ENCODE measurements at places on chromosomes 16 and 17.

DNA sequence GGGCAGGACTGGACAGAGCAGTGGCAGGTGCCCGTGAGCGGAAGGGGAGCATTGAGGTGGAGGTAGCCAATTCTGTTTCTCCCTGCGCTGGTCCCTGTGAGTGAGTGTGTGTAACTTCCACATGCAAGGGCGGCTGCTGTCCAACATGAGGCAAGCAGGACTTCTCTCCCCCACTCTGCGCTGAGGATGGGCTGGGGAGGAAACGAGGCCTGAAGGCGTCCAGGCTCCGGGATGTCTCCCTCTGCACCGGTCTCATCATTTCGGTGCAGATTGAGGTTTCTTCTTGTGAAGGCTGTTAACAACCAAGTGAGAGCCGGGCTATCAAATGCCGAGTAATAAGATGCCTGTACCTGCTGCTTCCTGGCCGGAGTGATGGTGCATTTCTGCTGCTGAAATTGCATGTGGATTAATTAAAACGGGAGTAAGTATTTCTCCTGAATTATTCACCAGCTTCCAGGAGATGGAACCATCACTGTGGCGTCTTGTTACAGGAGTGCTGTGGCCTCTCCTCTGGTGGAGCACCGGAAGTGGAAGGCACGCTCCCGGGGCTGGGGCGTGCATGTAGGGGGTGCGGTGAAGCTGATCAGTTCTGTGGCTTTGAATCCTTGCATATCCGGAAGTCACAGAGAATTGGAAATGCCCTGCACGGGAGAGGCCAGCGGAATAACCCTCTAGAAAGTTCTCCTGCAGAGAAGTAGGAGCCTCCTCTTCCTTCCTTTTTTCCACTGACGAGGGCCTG, 41.7 kb upstream of the MGAT5B start:
- no peak for DNase-seq

GRCh38 chr16:4176906-4177417, 60.7 kb upstream of the ADCY9 start:
- DNase-seq: no peak

- DNase-seq: no peak
Measured at GRCh38 chr16:72901000-72901627, 146.8 kb downstream of the ZFHX3 start.

DNA sequence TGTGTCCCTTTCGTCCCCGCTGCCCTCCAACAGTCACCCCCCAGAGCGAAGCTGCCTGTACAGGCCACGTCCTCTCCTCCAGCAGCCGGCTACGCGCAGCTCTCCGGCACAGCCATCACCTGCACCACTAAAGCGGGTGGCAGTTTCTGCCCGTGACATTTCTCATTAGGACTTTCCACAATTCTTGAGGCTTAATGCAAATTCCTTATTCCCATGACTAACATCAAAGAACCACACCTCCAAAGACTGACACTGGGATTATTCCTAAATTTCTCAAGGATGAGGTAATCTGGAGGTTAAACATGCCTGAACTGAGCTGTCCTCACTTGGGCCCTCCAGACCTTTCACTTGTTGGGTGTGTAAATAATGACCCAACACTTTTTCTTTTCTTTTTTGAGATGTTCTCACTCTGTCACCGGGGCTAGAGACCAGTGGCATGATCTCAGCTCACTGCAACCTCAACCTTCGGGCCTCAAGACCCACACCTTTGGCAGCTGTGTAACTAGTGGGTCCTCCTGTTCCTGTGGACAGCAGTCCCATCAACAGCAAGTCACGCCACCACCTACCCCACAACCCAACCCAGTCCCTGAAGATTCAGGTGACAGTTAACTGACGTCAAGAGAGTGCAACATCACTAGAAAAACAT, 11.7 kb downstream of the ANKRD11 start:
- DNase-seq: no peak

DNA sequence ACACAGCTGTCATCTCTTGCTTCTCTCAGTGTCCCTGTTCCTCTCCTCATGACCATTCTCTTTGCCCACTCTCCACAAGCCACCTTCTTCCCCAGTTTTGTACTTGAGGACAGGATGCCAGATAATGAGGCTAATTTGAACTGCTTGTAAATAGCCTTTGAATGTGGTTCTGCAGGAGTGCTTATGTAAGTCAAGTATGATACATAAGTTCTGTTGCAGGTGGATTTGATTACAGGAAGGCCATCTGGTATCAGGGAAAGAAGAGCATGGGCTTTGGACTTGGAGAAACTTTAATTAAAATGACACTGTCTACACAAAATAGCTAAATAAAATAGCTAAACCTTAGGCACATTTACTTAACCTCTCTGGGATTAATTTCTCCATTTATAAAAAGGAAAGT, 120.2 kb upstream of the HLF start:
- no peak for DNase-seq

DNA sequence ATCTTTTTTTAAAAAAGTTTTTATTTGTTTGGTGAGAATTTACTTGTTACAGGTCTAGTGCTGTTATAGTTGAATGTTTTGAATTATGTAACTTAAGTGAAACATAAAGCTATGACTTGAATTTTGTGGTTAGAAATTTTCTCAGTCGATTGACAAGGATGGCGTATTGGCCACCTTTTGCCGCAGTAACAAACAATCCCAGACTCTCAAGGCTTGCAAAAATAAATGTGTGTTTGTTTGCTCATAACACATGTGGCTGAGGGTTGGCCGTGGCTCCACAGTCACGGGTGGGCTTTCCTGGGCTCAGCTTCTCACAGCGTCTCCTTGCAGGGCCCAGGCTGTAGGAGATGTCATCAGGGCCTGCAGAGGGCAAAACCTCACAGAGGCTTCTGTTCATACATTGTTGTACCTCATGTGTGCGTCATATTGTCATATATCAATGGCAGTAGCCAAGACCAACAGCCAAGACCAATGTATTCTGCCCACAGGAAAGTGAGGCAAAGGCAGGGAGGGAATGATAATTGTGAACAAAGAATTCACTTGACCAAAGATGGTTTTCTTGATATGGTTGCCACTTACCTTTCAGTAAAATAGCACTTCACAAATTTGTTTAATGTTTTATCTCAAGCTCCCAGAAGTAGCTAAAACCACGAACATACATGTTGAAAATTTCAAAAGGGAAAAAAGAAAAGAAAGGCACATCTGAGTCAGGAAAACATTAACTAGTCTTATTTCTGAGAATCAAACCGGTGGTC, 93.5 kb downstream of the WWOX start:
- no peak for DNase-seq

- DNase-seq: no peak
Measured at GRCh38 chr16:77500286-77500598, 65.4 kb upstream of the ADAMTS18 start.

DNA sequence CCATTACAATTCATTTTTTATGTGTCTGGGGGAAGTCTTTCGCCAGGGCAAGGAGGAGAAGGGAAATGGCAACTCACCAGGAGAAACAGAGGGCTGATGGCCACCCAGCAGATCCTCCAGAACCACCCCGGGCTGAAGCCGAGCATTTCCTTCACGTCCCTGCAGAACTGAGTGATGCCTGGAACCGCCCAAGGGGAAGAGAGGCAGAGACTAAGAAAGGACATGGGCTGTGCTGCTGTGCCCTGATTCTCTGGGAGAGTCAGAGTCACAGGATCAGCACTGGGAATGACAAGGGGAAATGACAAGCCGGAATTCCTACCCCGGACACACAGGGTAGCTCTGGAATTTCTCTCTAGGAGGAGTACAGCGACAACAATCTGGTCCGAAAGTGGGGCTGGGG, 27.8 kb downstream of the SLC6A4 start:
- no peak for DNase-seq

DNA sequence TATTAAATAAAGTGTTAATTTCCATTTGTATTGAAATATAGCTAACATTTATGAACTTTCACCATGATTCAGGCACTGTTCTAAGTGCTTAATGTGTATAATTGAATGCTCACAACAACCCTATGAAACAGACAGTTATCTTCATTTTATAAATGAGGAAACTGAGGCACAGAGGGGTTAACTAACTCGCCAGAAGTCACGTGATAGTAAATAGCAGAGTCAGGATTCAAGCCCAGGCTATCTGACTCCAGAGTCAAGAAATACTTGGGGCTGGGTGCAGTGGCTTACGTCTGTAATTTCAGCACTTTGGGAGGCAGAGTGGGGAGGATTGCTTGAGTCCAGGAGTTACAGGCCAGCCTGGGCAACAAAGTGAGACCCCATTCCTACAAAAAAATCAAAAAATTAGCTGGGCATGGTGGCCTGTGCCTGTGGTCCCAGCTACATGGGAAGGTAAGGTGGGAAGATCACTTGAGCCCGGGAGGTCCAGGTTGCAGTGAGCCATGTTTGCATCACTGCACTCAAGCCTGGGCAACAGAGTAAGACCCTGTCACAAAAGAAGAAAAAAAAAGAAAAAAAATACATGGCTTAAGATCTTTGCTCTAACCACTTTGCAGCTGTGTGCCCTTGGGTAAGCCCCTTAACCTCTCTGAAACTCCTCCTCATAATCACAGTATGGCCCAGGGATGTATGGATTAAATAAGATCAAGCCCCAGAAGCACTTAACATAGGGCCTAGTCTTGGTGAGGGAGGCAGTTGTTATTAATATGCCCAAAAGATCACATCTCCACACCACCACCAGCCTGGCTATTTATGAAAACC, 29.0 kb downstream of the WSB1 start:
- DNase-seq: no peak

GRCh38 chr17:1212946-1213345, 33.2 kb upstream of the ABR start:
- DNase-seq: no peak
